Activated CD4-positive, alpha-beta T cell treated with anti-CD3 and anti-CD28 coated beads, Interleukin-2, amount 50 U/mL, for 24 hours (primary cell): ENCODE measurements at places on chromosomes 2 and 18.

GRCh38 chr2:155308367-155309009, 610.0 kb downstream of the KCNJ3 start:
- DNase-seq = no peak

DNA sequence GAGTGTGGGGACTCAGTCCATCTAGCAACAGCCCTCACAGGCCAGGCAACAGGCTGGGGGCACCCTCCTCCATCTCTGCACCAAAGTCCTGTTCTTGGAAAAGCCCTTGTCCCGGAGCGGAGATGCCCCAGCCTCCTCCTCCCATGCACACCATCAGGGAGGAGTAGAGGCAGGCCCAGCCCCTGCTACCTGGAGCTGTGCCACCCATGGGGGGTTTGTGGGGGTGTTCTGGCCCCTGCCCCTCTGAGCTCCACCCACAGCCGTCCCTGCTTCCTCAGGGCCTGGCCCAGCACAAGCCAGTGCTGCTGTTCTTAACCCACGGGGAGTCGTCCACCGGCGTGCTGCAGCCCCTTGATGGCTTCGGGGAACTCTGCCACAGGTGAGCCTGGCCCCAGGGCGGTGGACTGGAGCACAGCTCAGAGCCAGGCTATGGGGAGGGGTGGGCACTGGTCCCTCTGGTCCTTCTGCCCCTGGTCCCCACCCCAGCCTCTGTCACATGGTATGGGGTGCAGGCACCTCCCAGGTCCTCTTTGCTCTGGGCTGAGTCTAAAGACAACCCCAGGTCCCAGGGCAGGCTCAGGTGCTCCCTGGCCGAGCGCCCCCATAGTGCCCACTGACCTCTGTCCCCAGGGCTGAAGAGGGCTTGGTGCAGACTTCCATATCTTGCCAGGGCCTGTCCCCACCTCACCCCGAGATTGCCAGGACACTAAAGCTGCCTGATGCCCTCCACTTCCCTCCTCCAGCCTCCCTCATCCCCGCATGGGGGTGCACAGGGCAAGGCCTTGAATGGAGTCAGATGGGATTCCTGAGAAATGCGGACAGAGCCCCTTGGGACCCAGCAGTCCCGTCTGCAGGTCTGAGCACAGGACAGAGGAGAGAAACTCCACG, 2.7 kb downstream of the AGXT start:
- no peak for DNase-seq

- no peak for DNase-seq
Observed at GRCh38 chr18:74402806-74403433, 54.2 kb downstream of the DIPK1C start.

GRCh38 chr2:85001595-85001994, 30.6 kb downstream of the KCMF1 start:
- DNase-seq = no peak

DNA sequence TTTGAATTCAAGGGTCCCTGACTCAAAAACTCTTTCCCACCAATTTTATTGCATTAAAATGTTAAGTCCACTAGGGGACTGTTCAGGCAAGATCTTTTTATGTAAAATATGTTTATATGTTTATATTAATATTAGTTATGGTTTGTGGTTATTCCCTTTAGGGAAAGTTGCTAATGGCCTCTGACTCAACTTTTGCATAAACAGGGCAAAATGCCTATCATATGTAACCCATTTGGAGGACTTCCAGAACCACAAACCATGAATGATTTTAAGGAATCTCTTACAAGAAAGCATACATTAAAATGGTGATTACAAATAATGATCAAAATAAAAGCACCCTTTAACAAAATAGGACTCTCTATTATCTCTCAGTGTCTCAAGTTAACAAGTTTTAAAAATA, 1484.5 kb upstream of the ZEB2 start:
- DNase-seq = no peak

GRCh38 chr18:8601277-8602032, 7.8 kb upstream of the RAB12 start:
- DNase-seq = no peak

DNA sequence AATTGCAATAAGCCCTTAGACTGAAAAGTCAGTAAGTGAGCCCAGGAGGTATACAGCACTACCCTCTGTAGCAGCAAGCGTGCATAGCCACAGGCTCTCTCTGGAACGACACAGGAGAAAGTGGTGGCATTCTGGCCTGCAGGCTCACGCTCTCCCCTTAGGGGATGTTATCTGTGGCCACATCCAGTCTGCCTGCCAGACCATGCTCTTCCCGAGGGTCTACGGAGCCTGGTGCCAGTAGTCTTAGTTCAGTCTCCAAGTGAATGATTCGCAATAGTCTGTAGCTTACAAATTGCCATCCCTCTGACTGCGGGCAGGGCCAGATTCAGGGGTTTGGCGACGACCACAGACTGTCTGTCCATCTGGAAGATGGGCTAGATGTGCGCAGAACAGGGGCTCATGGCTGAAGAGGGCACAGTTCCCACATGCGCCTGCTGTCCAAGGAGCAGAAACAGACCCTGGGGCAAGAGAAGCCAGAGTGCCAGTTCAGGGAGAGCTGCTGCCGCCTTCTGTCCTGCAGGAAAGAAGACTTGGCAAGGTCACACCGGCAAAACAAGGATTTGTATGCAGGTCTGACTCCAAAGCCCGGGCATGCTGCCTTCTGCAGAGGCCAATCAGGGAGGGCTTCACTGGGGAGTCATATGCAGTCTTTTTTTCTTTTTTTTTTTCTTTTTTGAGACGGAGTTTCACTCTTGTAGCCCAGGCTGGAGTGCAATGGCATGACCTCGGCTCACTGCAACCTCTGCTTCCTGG, 3.5 kb upstream of the KLF11 start:
- DNase-seq = no peak

DNA sequence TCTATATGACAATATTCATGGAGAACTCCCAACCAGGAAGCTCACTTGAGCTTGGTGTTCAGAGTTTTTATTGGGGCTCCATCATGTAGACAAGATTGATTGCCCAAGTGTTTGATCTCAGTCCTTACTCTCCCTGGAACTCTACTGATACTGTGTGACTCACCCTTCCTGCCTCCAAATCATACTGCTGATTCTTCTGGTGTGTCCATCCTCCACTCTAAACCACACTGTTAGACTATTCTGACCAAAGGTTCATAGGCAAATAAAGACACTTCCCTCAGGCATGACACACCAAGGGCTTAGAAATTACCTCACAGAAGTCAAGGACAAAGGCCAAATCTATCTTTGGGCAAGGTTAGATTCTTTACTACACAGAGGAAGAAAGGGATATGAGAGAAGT, 107.9 kb upstream of the CDH20 start:
- no peak for DNase-seq

GRCh38 chr2:86426271-86426670, 14.9 kb upstream of the KDM3A start:
- DNase-seq = no peak

DNA sequence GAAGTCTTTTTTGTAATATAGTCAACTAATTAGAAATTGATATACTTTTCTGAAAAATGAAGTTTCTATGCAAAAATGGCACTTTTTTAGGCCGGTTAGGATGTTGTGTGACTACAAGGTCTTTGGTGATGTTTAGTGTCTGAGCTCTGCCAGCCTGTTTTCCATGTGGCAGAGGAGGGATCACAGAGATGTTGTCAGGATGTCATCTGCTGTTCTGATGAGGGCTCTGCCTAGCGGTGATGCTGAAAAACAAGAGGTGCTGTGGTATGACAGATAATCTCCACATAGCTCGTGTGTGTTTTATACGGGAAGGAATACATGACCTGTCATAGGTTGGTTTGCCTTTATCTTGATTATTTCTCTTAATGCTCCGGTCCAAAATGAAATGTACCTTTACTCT, 12.0 kb upstream of the IAH1 start:
- no peak for DNase-seq

DNA sequence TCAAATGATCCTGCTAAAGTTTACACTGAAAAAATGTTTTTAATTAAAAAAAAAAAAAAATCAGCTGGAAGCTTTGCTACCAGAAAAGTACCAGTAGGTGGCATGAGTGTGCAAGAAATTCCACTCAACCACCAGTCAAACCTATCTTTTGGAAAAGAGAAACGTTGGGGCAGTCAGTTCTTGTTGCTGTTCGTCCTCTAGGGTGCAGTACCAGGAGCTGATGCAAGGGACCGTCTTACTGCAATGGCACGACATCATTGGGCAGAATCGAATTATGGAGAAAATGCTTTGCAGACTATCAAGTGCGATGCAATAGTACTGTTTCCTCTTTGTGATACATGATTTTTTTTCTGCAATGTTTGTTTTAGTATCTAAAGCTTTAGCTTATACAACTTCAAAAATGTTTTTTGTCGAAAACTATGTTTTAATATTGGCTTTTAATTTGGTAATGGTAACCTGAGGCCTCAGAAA, 18.3 kb downstream of the YPEL5 start:
- no peak for DNase-seq

- DNase-seq = no peak
Observed at GRCh38 chr2:16623031-16623430, 42.6 kb downstream of the CYRIA start.

DNA sequence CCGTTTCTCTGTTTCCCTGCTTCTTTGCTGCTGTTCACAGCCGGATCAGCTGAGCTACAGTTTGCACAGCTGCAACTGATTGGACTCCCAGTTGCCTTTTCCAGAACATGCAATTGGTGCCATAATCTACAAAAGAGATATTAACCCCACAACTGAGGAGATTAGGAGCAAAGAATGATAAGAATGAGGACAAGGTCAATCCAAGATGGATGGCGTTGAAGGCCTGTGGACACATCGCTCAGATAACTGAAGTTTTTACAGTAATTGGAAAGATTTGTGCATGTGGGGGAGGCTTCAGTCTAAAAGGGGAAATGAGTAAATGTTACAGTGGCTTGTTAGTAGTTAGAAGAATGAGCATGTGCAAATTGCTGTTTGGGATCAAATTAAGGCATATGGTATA, 263.2 kb downstream of the TGIF1 start:
- no peak for DNase-seq

DNA sequence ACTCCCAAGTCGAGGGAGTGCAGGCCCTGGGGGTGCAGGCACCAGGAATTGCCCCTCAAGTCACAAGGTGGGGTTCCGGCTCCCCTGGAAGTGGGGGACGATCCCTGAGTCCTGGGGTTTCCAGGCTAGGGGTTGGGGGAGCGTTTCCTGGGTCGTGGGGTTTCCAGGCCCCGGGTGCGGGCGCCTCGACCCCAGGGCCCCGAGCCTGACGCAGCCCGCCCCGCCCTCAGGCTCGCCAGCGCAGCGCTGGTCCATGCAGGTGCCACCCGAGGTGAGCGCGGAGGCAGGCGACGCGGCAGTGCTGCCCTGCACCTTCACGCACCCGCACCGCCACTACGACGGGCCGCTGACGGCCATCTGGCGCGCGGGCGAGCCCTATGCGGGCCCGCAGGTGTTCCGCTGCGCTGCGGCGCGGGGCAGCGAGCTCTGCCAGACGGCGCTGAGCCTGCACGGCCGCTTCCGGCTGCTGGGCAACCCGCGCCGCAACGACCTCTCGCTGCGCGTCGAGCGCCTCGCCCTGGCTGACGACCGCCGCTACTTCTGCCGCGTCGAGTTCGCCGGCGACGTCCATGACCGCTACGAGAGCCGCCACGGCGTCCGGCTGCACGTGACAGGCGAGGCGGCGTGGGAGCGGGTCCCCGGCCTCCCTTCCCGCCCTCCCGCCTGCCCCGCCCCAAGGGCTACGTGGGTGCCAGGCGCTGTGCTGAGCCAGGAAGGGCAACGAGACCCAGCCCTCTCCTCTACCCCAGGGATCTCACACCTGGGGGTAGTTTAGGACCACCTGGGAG, 12.0 kb downstream of the SIGLEC15 start:
- DNase-seq = no peak

- DNase-seq = no peak
Observed at GRCh38 chr18:63040788-63041410, 278.7 kb downstream of the BCL2 start.

DNA sequence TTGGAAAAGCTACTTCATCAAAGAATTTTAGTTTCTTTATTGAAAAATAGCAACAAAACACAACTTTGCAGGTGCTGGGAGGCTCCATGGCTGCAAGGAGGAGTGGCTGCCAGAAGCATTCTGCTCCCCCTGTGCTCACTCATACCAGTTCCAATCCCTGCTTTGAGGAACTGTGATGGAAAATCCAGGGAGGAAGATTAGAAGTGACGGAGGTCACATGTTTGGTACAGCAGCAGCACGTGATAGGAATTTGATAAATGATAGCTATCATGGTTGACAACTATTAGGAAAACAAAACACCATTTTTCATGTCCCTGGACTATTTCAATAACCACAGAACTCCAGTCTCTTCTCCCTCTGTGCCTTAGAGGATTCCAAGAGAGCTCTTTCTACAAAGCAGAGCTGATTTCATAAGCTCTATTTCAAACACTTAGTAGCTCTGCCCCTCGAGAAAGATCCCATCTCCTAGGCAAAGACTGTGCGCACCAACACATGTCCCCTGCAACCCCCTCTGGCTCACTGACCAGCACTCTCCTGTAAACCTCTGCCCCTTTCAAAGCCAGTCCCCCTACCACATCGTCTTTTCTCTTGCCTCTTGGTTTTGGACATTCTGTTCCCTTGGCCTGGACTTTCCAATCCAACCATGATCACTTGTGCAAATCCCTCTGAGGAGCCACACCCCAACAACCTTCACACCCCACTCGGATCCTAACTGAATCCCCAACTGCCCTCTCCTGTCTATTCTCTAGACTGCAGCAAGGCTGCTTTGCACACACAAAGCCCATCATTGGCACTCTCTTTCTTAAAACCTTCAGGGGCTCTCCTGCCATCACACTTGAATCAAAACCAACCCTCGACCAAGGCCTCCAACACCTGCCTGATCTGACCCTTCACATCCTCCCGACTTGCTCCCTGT, 352.4 kb upstream of the PKDCC start:
- no peak for DNase-seq

DNA sequence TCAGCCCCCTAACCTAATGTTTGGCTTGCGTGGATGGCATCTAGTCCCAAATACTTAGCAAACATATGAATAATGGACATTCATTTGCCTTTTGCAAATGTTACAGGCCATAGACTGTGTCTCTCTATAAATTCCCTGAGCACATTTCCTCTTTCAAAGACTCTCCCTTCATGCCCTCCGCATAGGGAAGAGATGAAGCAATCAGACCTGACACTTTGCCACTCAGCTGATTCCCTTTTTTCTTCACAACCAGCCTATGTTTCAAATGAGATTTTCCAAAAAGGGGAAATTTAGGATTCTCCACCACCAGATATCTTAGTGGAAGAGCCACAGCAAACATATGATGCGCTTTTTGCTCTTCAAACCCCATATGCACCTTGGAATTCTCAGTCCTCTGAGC, 453.7 kb downstream of the STK39 start:
- no peak for DNase-seq

DNA sequence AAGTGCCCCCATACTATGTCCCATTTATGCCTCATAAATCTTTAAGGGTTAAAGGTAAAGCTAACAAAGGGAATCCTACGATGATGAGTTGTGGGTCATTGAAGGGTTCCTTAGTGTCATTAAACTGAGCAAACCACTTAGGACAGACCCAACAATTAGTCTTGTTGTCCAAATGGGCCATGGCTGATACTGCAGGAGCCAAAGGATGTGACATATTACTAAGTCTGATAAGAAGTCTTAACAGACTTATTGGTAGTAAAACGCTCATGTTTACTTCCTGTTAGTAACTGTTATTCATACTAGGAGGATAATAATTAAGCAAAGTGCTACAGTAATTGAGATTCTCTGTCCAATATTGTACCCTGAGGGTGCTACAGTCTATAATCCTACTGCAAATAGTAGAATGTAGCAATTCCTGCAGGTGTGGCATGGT, 96.8 kb downstream of the PTPN4 start:
- no peak for DNase-seq

- no peak for DNase-seq
Observed at GRCh38 chr2:164847981-164848741, 6.5 kb upstream of the COBLL1 start.
